NAMALWA (cell line): ENCODE measurements at places on chromosomes 5 and 9.

GRCh38 chr9:18863791-18864190 lies 169.2 kb downstream of the SAXO1 start:
- no peak for DNase-seq

GRCh38 chr9:71986900-71987299 lies 73.5 kb downstream of the C9orf57 start:
- DNase-seq, result no peak

DNA sequence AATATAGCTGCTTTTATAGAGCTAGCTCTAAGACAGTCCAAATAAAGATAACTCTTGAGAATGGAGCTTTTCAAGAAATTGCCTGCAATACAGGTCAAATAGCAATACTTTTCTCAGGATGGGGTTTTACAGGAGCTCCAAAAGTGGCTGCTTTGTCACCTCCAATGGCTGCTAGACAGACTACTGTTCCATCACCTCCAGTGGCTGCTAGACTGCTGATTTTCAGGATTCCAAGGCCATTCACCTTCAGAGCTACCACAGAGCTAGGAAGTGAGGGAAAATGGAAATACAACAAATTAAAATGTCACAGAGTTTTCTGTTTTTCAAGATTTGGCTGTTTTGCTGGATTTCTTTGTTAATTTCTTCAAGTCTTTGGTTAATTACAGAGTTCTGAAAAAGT lies 8.5 kb upstream of the ITGA1 start:
- DNase-seq, result no peak

DNA sequence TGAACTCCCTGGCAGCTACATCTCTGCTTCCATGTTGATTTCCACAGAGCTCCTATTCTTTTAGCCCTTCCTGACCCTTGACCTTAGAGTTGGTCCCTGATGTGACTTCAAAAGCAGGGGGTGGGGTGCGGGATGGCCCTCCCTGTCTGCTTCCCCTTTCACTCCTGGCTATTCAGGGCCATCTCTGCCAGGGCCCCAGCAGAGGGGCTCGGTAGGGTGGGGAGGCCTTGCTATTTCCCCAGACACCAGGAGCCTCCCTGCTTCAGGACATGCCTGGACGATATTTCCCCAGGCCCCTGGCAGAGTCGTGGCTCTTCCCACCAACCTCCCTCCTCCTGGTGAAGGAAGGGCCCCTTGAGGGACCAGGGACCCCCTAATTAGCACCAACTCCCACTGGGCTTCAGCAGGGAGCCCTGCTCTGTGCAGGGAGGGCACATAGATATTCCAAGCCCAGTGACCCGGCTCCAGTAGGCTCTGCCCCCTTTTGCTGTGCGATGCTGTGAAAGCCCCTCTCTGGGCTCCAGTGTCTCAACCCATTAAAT lies 17.3 kb downstream of the CORO2A start:
- DNase-seq, result no peak

DNA sequence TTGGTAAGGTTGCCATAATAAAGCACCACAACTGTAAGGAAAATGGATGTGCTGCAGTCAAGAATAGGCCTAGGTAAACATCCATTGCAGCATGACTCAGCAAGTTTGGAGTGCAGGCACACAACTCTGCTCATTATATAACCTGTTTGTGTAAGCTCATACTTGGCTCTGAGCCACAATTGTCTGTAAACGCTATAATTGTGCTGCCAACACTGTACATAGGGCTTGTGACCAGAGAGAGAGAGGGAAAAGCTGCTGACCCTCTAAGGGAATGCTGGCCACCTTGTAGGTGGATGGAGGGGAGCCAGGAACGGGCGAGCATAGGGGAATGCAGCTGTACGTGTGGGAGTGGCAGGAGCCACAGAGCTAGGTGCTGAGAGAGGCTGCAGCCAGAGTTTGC lies 2186.5 kb upstream of the ACO1 start:
- peak; percentile 11 for DNase-seq

DNA sequence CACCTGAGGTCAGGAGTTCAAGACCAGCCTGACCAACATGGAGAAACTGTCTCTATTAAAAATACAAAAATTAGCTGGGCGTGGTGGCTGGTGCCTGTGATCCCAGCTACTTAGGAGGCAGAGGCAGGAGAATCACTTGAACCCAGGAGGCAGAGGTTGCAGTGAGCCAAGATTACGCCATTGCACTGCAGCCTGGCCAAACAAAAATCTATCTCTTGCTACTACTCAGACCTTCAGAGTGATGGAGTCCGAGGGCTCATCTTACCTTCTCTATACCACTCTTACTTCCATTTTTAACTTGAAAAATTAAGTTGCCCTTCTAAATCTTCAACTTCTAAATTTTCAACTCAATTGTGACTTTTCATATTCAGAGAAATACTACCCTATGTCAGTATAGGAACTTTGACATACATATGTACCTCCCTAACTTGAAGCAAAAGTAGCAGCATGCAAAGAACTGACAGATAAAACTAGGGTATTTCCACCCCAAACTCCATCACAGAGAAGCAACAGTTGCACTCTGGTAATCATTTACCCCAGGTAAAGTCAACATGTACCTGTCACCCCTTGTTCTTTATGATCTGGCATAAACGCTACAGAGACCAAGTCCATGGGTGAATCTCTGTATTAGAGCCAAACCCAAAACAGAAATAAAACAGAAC lies 11.4 kb downstream of the ZFAND5 start:
- no peak for DNase-seq

DNA sequence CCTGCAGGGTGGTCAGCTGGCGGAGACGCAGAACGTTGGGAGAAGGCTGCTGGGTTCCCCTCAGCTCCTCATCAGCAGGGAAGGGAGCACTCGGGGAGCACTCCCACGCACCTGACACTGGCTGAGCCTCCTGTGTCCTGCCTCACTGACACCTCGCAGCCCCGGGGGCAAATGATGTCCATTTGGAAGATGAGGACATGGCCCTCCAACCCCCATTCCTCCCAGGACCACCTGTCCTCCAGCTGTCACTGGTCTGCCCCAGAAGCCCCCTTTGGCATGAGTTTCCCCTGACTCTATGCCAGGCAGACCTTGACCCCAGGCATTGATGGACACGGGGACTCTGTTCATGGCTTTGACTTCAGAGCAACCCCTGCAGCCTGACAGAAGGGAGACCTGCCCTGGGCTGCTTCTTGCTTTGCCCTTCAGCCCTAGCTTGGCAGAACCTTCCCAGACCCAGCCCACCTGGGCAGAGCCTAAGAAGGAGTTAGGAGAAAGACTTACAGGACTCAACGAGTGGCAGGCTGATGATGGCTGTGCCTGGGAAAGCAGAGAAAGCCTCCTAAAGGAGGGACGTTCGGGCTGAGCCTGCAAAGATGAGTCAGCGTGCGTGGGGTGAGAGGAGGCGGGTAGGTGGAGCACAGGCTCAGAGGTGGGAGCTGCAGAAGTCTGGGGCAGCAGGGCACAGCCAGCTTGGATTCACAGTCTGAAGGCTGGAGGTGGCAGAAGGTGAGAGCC lies 90.6 kb downstream of the LMX1B start:
- no peak for DNase-seq

DNA sequence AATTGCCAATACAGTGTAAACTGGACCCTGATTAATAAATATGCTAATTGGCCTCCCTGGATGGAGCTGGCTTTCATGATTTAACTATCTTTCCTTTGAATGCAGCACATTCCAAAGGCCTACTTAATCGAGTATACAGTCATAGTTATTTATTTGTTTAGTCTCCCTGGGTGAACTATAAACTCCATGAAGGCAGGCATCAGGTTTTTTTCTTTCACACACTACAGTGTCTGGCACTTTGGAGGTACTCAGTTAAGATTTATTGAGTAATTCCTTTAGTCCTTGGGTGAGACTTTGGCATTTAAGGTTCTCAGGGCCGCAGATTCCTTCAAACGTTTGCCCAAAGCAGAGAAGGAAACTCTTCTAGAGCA lies 20.5 kb downstream of the RUSC2 start:
- no peak for DNase-seq

DNA sequence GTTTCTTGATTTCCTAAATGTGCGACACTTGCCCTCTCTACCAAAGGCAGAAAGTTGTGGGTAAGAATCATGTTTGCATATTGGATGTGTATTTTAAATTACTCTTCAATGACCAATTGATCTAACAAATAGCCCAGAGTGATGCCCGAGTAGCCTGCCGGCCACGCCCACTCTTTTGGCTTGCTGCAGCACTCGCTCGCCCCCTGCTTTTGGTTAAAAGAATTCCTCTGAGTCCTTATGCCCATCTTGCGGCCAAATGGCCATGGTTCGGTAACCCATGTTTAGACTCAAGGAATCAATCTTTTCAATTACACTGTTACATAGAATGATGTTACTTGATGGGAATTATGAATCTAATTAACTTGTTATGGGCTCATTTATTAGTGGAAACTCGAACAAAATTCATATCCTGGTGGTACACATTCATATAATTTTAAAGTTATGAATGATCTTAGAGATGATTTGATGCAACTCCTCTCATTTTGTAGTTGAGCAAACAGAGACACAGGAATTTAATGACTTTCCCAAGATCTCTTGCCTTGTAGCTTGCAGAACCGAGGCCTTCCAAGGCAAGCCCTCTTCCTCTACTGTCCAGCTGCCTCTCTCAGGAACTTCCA lies 36.5 kb downstream of the PPIC start:
- DNase-seq, result peak; percentile 60

GRCh38 chr5:71830681-71831539 lies 111.8 kb downstream of the CARTPT start:
- DNase-seq, result no peak

- peak; percentile 5 for DNase-seq
Measured at GRCh38 chr9:94821098-94821887, 94.8 kb downstream of the AOPEP start.

DNA sequence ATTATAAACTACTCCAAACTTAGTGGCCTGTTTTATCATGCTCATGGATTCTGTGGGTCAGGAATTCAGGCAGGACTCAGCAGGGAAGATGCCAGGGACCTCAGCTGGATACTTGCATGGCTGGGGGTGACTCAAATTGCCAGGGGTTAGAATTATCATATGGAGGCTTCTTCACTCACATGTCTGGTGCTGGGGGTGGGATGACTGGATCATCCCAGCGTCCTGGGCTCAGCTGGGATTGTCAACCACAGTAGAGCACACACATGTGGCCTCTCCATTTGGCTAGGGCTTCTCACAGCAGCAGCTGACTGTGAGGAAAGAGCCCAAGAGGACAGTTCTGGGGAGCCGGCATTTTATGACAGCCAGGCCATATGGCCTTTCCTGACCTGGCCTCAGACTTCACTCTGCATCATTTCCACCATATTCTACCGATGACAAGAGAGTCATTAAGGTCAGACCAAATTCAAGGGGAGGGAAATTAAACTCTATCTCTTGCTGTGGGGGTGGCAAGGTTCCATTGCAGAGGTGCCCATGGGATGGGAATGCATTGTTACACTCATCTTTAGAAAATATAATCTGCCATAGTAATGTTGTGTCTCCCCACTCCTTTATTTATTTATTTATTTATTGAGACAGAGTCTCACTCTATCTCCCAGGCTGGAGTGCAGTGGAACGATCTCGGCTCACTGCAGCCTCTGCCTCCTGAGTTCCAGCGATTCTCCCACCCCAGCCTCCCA lies 5.2 kb upstream of the GRK6 start:
- DNase-seq, result no peak

GRCh38 chr5:38157024-38157423 lies 101.3 kb upstream of the EGFLAM start:
- DNase-seq, result no peak
